ENCODE measurements at places on chromosomes 5 and 9.

- DNase-seq = peak; percentile 22
These were observed 724 bp downstream of the SGTB start for GRCh38 chr5:65721050-65721719.

GRCh38 chr9:116585896-116586295 lies 101.2 kb upstream of the TRIM32 start:
- no peak for DNase-seq

DNA sequence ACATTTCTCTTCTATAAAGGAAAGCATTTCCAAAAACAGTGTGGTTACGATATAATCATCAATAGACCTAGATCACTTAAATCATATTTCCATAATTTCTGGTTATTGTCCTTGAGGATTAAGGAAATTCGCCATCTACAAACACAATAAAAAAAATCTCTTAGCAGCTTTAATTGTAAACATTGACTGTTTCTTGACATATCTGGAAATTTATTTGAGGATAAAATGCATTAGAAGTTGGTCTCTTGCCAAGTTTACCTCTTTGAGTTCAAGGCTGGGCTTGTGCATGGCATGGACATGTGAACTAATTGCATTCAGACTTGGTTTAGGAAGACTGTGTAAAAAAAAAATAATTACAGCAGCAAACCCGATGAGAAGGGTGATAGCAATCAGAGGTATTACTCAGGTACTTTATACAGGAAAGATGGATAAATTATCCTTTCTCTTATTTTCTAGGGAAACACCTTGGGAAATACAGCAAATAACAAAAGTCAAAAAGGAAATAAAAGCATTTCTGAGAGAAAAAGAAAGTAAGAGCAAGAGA lies 237.9 kb downstream of the SLF1 start:
- no peak for DNase-seq

GRCh38 chr9:115099901-115100300 lies 18.1 kb downstream of the TNC start:
- DNase-seq = no peak

DNA sequence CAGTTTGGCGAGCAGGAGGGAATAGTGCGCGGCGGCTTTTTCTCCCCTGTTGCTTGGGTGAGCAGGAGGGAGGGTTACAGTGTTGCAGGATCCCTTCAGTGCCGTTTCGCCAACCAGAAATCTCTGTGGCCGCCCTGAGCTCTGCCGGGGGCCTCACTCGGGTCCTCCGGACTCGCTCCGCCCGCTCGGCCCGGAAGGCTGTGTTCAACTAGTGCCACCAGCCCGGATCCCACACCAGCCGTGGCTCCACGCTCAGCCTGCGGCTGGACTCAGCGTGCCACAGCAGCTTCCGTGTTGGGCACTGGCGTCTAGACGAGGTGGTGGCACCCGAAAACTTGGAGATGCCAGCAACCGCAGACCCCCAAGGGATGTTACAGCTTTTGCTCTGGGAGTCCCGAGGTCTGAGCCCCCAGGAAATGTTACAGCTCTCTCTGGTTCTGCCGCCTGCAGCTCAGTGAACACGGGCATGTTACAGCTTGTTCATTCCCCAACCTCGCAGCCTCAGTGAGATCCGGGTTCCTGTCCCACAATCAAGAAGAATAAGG lies 16.0 kb upstream of the OR13C9 start:
- no peak for DNase-seq

GRCh38 chr9:69768716-69769115 lies 8.9 kb upstream of the PTAR1 start:
- DNase-seq = no peak

- peak; percentile 53 for DNase-seq
These were observed 173.0 kb upstream of the DAPK1 start for GRCh38 chr9:87324613-87325194.

- no peak for DNase-seq
These were observed 92.6 kb downstream of the DPYSL3 start for GRCh38 chr5:147417135-147417813.

DNA sequence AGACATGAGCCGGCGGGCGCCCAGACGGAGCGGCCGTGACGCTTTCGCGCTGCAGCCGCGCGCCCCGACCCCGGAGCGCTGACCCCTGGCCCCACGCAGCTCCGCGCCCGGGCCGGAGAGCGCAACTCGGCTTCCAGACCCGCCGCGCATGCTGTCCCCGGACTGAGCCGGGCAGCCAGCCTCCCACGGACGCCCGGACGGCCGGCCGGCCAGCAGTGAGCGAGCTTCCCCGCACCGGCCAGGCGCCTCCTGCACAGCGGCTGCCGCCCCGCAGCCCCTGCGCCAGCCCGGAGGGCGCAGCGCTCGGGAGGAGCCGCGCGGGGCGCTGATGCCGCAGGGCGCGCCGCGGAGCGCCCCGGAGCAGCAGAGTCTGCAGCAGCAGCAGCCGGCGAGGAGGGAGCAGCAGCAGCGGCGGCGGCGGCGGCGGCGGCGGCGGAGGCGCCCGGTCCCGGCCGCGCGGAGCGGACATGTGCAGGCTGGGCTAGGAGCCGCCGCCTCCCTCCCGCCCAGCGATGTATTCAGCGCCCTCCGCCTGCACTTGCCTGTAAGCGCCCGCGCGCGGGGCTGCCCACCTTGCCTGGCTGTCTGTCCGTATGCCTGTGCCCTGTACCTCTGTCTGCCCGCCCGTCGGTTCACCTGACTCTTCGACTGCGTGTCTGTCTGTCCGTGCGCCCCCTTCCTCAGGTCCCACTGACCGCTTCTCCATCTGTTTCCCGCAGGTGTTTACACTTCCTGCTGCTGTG lies 412 bp downstream of the FGF18 start:
- no peak for DNase-seq

DNA sequence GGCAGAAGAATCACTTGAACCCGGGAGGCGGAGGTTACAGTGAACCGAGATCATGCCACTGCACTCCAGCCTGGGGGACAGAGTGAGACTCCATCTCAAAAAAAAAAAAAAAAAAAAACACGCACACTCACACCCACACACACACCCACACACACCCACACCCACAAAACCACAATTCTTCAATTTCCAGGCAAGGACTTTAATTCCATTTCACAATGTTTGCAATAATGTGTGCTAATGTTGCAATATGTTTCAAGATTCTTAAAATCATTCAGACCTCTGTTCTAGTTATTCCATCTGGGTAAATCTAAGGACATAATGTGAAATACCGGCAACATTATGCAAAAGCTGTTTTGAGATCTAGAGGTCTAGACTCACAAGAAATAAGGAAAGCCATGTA lies 28.3 kb downstream of the CCDC69 start:
- DNase-seq = no peak

DNA sequence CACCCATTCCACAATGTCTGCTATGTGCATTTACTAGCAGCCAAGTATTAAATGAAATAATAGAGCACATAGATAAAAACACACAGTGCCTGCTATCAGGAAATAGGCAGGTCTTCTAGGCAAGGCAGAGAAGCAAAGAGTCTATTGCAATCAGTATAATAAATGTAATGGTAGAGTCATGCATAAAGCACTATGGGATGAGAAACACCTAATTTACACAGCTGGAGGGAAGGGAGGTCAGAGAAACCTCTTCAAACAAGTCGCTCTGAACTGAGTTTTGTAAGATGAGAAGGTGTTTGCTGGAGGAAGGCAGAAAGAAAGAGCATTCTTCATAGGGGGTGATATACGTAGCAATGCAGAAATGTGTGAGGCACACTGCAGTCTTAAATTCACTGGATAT lies 341.0 kb upstream of the DMAC1 start:
- no peak for DNase-seq

Measured in CD4-positive, alpha-beta T cell treated with Interleukin-2 at 100 ng/mL for 4 hours (primary cell).